ENCODE measurements at places on chromosomes 12 and 14.

- DNase-seq, result no peak
These were observed 29.0 kb downstream of the PDE6H start for GRCh38 chr12:15001733-15002382.

DNA sequence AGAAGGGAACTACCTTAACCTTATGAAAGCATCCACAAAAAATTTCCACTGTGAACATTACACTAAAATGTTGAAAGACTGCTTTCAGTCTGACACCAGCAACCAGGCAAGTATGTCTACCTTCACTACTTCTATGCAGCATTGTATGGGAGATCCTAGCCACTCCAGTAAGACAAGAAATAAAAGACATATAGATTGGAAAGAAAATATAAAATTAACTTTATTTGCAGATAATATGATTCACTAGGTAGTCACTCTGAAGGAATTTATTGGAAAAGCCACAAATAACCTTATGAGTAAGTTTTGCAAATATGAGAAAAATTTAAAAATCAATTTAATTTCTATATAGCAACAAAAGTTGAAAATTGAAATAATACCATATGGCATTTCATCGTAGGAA, 172.0 kb downstream of the RERGL start:
- DNase-seq, result no peak

DNA sequence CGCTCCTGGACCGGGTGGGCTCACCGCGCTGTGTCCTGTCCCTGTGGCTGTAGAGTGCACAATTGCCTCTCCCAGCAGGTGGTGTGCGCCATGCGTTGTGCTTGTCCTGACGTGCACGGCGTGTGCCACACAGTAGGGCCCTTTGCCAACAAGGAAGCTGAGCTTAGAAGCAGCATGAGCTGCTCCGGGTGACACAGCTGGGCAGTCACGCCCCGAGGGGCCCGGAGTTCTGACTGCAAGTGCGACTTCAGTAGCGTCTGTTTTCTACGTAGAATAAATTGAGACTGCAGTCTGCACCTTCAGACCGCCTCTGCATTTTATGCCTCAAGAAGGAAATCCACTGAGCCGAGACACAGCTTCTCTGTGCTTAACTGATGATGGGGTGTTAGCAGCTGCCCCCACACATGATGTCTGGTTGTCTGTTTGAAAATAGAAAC, 81.6 kb downstream of the ADGRD1 start:
- DNase-seq, result no peak

- no peak for DNase-seq
These were observed 5.4 kb upstream of the DPPA3 start for GRCh38 chr12:7705846-7706245.

GRCh38 chr12:88518863-88519403, 61.3 kb downstream of the KITLG start:
- DNase-seq, result no peak

All from activated T-helper 9 cell treated with anti-CD3 and anti-CD28 coated beads, Interleukin-2, amount 50 U/mL, for 16 hours (primary cell).